ENCODE measurements at places on chromosomes 3 and 15. TPM values are rescaled to one million over a fixed set of nuclear protein-coding genes. Genes with fewer than 3 reads are reported as not detected.

Gene CEMIP
- total RNA-seq: 0.27 TPM

Gene TLR9
- not detected for total RNA-seq

Gene IL1RAP
- 4.1 TPM for total RNA-seq

DNA sequence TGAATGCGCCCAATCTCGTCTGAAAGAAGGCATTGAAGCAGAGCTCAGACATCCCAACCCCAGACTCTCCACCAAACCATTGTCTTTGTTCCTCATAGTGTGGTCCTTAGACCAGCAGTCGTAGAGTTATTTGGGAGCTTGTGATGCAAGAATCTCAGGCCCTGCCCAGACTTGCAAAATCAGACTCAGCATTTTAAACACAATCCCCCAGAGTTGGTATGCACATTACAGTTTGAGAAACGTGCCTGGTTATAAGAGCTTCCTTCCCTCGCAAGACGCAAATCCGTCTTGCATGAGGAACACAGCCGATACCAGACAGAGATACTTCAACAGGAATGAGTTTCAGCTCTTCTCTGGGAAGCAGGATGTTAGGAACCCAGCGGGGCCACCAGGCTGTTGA is 38.9 kb upstream of the IREB2 start:
- no peaks in the 10 kb centered on the region for H3K27me3 ChIP-seq
- no peaks in the 10 kb centered on the region for H3K36me3 ChIP-seq
- no peak for DNase-seq
- no peaks in the 10 kb centered on the region for H3K4me1 ChIP-seq

Gene CYP8B1
- total RNA-seq: not detected

Gene FOXL2
- total RNA-seq: not detected

- DNase-seq: no peak
- peaks cover 9% of the 10 kb centered on the region for H3K36me3 ChIP-seq
- H3K4me1 ChIP-seq: no peaks in the 10 kb centered on the region
These were observed 7.6 kb downstream of the ZMAT3 start for GRCh38 chr3:179063945-179064560.

DNA sequence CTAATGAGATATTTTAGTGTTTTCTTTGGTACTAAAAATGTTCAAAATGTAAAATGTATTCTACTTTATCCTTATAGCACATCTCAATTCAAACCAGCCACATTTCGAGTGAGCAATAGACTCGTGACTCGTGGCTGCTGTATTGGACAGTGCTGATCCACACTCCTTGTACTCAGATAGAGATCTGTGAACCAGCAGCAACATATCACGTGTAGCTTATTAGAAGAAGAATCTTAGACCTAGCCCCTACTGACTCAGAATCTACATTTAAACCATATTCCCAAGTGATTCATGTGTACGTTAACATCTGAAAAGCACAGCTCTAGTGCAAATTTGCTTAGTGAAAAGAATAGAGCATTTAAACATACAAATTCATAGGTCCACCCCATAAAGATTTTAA is 130.9 kb downstream of the IL1RAP start:
- no peaks in the 10 kb centered on the region for H3K4me1 ChIP-seq
- no peak for DNase-seq
- no peak overlapping the region for H3K4me3 ChIP-seq
- no peaks in the 10 kb centered on the region for H3K27me3 ChIP-seq
- no peak overlapping the region for H3K27ac ChIP-seq
- no peaks in the 10 kb centered on the region for H3K36me3 ChIP-seq

DNA sequence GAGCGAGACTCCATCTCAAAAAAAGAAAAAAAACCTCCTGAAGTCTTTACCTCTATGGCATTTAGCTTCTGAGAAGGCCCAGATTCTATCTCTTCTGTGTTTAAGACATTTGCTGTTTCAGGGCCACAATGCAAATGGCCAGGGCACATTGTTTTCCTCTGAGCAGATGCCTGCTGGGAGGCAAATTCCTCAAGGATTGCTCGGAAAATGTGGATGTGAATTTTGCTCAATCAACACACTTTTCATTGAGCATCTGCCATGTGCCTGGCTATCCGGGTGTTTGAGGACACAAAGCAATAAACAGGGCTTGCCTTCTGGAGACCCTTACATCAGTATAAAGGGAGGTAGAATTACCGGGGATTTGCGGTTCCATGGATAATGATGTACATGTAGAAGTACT is 20.0 kb downstream of the TRIM71 start:
- no peak overlapping the region for H3K27ac ChIP-seq
- no peaks in the 10 kb centered on the region for H3K27me3 ChIP-seq
- DNase-seq: no peak
- no peaks in the 10 kb centered on the region for H3K36me3 ChIP-seq
- H3K4me1 ChIP-seq: no peaks in the 10 kb centered on the region

Gene NR1I2
- total RNA-seq: 456 TPM

GRCh38 chr15:100346866-100347512 is 5.2 kb upstream of the ADAMTS17 start:
- no peak for DNase-seq
- no peak overlapping the region for H3K27ac ChIP-seq
- H3K4me1 ChIP-seq: no peaks in the 10 kb centered on the region
- no peaks in the 10 kb centered on the region for H3K36me3 ChIP-seq
- H3K4me3 ChIP-seq: no peak overlapping the region
- H3K27me3 ChIP-seq: no peaks in the 10 kb centered on the region

Gene CDHR4
- total RNA-seq: not detected

Gene RBPMS2
- total RNA-seq: 0.70 TPM

DNA sequence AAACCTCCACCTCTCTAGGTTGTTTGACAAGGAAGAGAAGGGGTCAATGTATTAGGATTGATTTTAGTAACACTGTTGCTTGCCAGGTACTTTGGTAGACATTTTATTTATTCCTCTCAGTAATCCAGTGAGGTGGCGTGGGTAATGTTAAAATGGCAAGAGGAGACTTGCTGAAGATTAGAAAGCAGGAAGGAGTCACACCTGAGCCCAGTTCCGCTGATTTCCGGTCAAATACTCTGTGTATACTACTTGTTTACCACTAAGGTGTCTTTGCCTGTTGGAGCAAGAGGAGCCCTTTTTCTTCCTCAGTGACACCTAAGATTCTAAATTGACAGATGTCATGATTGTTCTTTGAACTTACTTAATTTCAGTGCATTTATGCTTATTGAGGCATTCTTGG is 1.7 kb downstream of the OXNAD1 start:
- no peaks in the 10 kb centered on the region for H3K4me1 ChIP-seq
- H3K27ac ChIP-seq: peak overlapping the region; percentile 35
- no peaks in the 10 kb centered on the region for H3K27me3 ChIP-seq
- H3K4me3 ChIP-seq: peak overlapping the region; percentile 92
- DNase-seq: no peak

DNA sequence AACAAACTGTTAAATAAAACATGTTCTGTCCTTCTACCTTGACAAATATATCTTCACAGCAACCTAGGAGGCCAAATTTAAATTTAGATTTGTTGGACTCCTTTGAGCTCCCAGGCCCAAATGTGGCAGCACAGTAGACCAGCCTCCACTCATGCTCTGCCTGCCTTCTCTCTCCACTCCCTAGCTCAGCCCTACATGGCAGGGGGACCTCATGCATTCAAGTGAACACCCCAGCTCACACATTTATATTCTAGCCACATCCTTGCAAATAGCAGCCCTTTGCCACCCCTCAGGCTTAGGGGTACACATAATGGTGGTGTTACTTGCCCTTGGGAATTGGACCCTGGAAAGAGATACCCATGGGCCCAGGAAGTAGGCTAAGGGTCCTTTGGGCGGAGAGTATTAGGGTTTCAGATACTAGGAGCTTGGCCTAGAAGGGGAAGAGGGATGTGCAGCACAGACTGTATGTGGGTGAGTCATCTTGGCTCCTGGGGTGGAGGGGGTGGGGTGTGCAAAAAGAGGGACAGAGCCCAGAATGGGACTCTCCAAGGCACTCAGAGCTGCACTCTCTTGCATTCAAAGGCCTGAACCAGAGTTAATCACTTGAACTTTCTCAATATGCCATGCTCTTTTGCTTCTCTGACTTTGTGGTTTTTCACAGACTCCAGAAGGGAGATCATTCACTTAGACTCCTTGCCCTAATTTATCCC is 268.4 kb upstream of the ROPN1 start:
- peak; percentile 54 for DNase-seq
- H3K4me1 ChIP-seq: peaks cover 9% of the 10 kb centered on the region
- H3K27ac ChIP-seq: no peak overlapping the region
- H3K4me3 ChIP-seq: no peak overlapping the region

GRCh38 chr3:135889443-135889842 is 76.1 kb upstream of the PPP2R3A start:
- no peaks in the 10 kb centered on the region for H3K4me1 ChIP-seq
- no peaks in the 10 kb centered on the region for H3K36me3 ChIP-seq

Gene AGTR1
- total RNA-seq: 3.8 TPM

GRCh38 chr3:189883113-189883753 is 237.5 kb downstream of the P3H2 start:
- no peaks in the 10 kb centered on the region for H3K36me3 ChIP-seq
- H3K4me1 ChIP-seq: no peaks in the 10 kb centered on the region
- no peak overlapping the region for H3K27ac ChIP-seq
- H3K27me3 ChIP-seq: no peaks in the 10 kb centered on the region

- DNase-seq: no peak
- H3K4me3 ChIP-seq: no peak overlapping the region
- no peak overlapping the region for H3K27ac ChIP-seq
These were observed 32.3 kb upstream of the UTS2B start for GRCh38 chr3:191362524-191363090.

Gene SAMD7
- not detected for total RNA-seq

DNA sequence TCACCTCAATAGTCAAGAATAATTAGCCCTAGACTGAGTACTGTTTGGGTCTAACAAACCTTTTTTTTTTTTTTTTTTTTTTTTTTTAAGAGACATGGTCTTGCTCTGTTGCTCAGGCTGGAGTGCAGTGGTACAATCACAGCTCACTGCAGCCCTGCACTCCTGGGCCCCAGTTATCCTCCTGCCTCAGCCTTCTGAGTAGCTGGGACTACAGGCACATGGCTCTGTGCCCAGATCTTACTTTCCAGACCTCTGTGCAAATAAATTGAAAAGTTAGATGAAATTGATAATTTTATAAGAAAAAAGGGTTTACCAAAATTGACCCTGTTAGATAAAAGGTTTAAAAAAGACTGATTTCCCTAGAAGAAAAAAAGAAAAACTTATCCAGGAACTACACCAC is 79.0 kb downstream of the NR2E3 start:
- H3K4me1 ChIP-seq: no peaks in the 10 kb centered on the region
- peaks cover 18% of the 10 kb centered on the region for H3K36me3 ChIP-seq
- H3K4me3 ChIP-seq: no peak overlapping the region
- H3K27me3 ChIP-seq: no peaks in the 10 kb centered on the region
- no peak for DNase-seq
- H3K27ac ChIP-seq: no peak overlapping the region

DNA sequence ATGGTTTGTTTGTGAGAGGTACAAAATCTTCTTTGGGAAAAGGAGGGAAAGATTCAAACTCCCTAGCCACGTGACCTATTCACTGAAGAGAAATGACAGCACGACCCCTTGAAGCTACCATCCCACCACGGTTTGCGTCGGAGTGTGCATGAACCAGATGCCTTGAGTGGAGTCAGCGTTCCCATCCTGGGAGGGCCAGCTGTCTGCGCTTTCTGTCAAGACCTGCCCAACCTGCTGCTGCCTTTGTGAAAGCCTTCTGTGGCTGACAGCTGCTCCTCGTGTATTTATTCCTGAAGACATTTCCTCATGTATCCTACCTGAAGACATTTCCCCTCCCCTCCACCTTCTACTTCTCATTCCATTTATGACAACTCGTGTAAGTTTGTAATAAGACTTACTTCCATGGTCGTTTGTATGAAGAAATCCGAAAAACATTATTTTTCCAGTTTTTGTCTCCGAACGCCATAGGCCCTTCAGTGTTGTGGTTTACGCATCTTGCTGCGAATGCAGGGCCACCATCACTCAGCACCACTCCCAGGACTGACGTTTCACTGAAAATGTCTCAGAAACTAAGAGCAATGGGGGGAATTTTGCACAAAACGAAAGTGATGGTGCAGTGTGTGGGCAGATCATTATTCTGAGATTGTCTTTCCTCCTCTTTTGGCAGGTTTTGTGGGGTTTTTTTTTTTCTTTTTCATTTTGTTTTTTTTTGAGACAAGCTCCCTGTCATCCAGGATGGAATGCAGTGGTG is 18.9 kb downstream of the EBLN2 start:
- no peaks in the 10 kb centered on the region for H3K27me3 ChIP-seq
- no peak overlapping the region for H3K4me3 ChIP-seq
- no peak for DNase-seq
- H3K4me1 ChIP-seq: no peaks in the 10 kb centered on the region

DNA sequence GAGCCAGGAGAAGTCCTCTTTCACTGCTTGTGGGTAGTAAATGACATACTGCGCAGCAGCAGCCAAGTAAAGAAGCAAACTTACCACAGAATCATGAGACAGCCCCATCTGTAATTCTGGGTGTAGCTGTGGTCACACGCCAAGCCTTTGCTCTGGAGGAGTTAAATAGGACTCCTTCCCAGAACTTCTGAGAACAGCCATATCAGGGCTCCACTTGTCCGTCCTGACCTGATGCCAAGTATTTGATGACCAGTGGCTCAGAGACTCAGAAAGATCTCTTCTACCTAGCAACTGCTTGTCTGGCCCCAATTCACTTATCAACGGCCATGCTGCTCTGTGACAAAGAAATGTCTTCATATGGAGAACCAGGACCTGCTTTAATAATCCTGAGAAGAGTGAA is 20.6 kb upstream of the GOLIM4 start:
- no peaks in the 10 kb centered on the region for H3K27me3 ChIP-seq
- H3K4me1 ChIP-seq: peaks cover 24% of the 10 kb centered on the region
- H3K36me3 ChIP-seq: no peaks in the 10 kb centered on the region
- no peak overlapping the region for H3K27ac ChIP-seq
- no peak overlapping the region for H3K4me3 ChIP-seq
